ENCODE measurements at places on chromosomes 1 and 21.

- no peak for DNase-seq
These were observed 6.3 kb downstream of the CLDN8 start for GRCh38 chr21:30209601-30210000.

- DNase-seq, result no peak
These were observed 61.1 kb upstream of the LAPTM5 start for GRCh38 chr1:30818568-30819243.

DNA sequence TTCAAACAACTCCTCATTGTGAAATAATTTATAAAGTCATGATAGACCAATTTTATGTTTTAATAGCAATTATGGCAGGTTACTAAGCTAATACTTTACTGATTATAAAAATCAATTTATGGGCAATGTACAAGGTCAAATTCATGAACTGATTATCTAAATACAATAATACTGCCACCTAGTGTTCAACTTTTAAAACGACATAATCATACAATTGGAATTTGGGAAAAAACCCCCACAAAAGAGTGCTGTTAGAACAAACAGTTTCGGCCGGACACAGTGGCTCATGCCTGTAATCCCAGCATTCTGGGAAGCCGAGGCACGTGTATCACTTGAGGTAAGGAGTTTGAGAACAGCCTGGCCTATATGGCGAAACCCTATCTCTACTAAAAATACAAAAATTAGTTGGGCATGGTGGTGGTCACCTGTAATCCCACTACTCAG is 14.0 kb downstream of the GTF2B start:
- peak; percentile 66 for DNase-seq

GRCh38 chr1:158058237-158058985 is 65.0 kb downstream of the KIRREL1 start:
- no peak for DNase-seq

DNA sequence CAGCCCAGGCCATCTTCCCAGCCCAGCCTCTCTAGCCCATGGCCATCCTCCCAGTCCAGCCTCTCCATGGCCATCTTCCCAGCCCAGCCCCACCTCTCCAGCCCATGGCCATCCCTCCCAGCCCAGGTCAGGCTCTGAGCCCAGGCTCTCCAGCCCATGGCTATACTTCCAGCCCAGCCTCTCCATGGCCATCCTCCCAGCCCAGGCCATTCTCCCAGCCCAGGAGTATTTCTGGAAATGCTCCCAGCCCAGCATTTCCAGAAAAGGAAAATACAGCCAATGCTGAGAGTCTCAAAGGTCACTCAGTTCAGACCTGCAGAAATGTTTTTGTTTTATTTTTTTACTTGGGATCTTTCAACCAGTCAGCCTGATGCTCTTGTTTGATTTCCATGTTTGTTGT is 70.0 kb upstream of the ZNF281 start:
- no peak for DNase-seq

DNA sequence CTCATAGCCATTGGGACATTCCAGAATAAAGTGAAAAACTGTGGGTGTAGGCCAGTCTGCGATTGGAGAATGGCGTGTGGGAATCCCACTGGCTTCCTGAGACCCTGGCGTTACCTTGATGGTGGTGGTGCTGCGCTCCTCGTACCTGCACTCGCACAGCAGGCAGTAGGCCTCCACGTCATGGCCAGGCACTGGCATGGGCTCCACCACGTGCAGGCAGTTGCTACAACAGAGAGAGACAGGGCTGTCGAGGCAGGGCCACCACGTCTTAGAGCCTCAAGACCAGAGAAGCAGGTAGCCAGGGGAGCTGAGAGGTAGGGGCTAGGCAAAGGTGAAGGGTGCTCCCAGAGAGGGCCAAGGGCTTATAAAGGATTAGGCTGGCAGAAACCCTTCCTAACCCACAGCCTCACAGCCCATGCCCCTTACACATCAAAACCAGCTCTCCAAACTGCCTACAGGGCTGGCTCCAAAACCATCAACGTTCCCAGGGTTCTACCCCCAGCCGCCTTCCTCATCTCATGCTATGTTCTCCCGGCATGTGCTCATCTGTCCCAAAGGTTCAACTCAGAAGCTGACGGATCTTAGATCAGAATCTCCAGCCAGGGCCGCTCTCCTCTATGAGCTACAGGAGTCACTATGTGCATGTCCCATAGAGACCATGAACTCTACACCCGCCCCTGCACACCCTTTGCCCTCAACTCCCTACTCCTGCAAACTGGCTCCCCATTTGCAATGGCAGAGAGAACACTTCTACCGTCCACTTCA is 7.5 kb downstream of the TMEM9 start:
- no peak for DNase-seq

DNA sequence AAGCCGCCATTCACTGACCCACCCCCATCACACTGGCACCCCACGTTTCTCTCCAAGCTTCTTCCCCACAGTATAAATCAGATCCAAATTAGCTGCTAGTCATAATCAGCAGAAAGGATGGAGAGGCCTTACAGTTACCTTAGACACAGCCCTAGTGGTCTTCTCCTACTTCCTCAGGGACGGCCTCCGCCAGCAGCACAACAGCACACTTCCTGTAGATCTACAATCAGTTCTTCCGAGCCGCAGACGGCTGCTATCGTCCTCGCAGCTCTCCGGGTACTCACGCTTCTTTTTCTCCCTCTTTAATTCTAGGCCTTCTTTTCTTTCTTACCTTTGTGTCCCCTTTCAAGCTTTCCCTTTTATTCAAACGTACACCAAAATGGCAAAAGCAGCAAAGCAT is 313.5 kb downstream of the SMYD3 start:
- DNase-seq, result no peak

- no peak for DNase-seq
These were observed 66.5 kb downstream of the AGPAT3 start for GRCh38 chr21:43931489-43931888.

DNA sequence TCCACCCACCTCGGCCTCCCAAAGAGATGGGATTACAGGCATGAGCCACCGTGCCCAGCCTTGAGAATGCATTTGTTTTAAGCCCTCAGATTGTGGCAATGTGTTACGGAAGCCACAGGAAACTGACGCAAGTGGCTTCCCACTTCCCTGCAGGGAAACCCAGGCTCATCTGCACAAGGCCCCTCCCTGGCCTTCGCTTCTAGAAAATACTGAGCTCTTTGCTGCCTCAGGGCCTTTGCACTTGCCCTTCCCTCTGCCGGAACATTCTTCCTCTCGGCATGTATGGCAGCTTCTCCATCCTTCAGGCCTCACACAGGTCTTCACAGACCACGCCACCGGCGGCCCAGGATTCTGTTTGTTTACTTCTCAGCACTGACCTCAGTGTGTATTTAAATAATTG is 137.0 kb upstream of the TMEM51 start:
- no peak for DNase-seq

DNA sequence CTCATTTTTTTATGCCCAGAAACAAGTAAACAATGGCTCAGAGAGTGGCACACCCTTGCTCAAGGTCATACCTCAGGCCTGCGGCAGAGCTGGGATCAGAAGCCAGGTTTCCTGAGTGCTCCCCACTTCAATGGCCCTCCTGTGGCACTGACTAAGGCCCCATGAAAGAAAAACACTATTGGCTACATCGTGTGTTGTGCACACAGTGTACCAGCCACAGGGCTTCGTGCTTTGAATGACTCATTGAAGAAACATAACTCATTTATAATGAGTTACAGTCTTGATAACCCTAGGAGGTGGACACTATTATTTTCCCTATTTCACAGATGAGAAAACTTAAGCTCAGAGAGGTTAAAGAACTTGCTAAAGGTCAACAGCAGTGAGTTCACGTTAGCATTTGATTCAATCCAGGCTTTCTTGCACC is 91.2 kb downstream of the TRABD2B start:
- DNase-seq, result peak; percentile 15
